ENCODE measurements at places on chromosomes 6 and 20.
A peak's percentile ranks its signal among the peaks of the same experiment; 100 is the strongest.

DNA sequence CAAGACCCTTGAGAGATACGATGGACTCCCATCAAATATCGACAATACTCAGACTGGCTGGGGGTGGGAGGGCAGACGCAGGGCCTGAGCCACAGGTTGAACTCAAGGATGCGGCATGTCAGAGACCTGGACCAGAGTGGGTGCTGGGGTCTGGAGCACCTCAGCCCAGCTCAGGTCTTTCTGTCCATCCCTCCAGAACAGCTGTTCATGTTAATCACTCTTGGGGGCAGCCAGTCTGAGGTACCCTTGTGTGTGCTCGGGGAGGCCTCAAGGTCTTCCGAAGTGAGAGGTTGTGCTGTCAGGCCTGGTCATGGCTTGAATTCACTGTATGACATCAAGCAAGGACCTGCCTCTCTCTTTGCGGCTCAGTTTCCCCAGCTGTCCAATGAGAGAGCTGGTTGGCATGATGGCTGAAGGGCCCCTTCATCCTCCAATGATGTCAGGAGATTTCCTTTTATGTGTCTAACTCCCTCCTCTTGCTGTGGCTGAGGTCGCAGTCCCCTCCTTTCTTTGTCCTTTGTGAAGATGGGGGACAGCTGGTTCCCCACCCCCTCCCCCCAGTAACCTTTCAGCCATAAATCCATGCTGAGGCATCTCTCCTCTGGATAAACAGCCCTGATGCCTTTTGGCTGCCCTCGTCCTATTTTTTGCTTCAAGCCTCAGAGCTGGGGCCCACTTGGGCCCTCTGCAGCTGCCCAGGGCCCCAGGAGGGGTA lies 15.3 kb downstream of the MYH7B start:
- no peak for DNase-seq

DNA sequence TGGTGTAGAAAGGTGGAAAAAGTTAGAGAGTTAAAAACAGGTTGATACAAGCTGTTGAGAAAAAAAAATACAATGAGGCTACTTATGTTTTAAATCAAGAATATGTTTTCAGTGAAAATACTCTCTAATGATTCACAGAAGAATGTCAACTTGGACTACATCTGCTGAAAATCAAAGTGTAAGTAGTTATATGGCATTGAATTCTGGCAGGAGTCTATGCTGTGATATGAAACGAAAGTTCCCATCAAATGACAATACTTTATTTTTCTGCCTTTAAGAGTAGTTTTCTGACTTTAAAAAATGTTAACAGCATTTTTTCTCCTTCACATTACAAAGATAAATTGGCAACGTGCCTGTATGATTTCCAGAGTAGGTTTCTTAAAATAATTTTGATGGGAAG lies 158.3 kb downstream of the EYA4 start:
- no peak for DNase-seq

DNA sequence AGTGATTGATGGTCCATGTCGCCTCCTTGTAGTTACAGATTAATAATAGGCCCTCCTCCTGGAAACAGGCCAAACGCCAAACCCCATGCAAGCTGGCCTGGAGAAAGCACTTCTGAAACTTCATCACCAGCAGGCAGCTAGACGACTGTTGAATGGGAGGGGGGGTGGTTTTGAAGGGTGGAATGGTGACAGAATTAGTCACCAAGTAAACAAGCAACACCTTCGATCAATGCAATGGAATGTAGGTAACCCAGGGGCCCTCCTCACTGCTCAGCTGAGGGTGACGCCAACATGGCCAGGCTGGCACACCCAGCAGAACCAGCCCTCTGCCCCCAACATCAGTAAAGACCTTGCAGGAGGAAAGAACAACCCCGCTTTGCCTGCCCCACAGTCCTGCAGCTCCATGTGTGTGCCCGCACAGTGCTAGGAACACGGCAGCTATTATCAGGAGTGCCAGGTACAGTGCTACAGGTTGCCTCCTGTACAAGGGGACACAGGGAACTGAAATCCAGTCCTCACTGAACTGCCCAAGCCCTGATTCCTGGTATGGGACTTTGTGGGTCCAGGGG lies 2.7 kb downstream of the BCAS1 start:
- no peak for DNase-seq

- DNase-seq = no peak
These were observed 43.2 kb downstream of the ELMO2 start for GRCh38 chr20:46362921-46363867.

DNA sequence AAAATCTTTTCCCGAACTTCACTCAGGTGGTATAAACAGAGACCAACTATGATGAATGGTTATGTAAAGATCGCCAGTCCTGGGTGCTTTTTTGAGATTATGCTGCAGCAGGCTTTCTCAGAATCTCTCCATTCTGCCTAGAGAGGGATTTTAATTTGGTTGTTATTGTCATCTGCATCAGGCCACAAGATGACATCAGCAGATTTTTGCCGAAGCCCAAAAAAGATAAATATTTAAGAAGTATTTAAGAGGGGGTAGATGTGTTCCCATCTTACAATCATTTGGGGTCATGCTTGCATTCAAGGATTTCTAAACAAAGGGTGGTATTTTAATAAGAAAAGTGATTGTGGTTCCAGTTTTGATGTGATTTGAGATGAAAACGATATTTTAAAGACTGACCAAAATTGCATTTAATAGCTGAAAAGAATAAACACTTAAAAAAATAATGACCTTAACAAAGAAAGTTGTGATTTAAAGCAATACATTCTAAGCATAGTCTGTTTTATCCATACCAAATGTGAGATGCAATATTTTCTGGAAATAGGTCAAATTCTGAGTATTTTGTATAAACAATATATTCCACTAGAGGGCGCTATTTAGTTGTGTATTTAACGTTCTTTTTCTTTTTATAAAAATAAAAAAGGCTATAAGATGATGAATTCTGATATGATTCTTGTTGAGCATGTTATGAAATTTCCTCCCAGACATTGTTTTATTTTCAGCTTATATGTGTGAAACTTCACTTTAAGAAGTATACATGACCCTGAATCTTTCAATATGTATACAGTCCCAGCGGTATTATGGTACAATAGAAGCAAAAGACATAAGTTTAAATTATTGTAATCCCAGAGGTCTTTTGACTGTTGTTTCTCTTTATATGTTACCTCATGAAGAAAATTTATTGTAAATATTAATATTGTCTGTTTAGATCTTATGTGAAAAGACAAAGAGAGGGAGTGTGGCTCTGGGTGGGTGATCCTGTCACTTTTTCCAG lies 51.0 kb upstream of the ZFP64 start:
- DNase-seq = no peak

DNA sequence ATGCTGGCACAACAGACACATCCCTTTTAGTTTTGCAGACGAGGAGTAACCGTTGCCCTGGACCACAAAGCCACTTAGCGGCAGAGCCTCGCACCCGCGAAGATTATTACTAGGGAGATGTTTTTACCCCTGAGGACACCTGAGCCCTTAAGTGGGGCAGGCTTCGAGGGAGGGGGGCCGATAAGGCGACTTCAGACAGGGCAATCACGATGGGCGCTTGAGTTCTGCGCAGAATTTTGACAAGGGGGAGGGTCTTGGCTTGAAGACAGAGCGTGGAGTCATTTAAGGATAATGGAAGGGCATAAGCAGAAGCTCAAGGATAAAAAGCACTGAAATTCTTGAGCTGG lies 650 bp upstream of the TTK start:
- peak; percentile 31 for DNase-seq
